ENCODE measurements at places on chromosomes 3 and 15. TPM values are rescaled to one million over a fixed set of nuclear protein-coding genes. Genes with fewer than 3 reads are reported as not detected.

FEM1B gene
- total RNA-seq, result 35.0 TPM

ROBO2 gene
- 4.9 TPM for total RNA-seq

CHRFAM7A gene
- total RNA-seq, result 1.9 TPM

RARRES1 gene
- total RNA-seq, result 9.0 TPM

GRAMD2A gene
- 0.08 TPM for total RNA-seq

GOLGA6A gene
- not detected for total RNA-seq

TMEM108 gene
- 0.12 TPM for total RNA-seq
